NCI-H2171 treated with DMSO at 0.1 percent for 48 hours (cell line): ENCODE measurements at places on chromosomes 16 and 17.

- DNase-seq, result peak; percentile 61
Observed at GRCh38 chr17:60524463-60525327, 1.3 kb downstream of the APPBP2 start.

DNA sequence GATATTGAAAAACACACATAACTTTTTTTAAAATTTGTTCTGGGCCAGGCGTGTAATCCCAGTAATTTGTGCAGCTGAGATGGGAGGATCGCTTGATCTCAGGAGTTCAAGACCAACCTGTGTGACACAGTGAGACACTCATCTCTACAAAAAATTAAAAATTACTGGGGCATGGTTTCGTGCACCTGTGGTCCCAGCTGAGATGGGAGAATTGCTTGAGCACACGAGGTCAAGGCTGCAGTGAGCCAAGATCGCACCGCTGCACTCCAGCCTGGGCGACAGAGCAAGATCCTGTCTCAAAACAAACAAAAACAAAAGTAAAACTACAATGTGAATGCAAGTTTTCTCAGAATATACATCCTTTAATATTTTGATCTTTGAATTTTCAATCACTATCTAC lies 15.1 kb downstream of the C16orf54 start:
- DNase-seq, result no peak

DNA sequence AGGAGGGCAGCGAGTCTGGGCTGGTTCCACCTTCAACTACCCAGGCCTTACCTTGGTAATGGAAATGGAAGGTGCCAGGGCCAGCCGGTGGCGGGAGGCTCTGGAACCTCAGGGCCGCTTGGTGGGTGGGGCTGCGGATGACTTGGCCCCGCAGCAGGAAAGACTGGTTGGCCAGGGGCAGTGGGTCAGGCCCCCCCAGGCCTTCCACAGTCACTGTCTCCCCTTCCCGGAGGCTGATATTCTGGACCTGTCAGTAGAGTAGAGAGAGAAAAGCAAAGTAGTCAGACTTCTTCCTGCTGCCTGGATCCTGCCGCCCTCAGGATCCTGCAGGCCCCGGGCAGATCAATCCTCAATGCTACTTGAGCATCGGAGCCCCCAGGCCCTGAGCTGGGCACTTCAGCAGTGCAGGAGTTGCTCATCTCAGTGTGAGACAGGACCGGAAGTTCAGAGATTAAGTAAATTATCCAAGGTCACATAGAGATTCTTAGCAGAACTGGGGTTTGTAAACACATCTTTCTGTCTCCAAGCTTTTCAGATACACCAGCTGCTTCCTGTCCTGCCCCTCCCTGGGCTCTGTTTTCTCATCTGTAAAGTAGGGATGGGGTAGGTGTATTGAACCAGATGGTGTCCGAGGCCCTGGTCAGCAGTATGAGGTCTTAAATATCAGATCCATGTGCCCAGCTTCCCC lies 18.5 kb upstream of the PHF12 start:
- no peak for DNase-seq

DNA sequence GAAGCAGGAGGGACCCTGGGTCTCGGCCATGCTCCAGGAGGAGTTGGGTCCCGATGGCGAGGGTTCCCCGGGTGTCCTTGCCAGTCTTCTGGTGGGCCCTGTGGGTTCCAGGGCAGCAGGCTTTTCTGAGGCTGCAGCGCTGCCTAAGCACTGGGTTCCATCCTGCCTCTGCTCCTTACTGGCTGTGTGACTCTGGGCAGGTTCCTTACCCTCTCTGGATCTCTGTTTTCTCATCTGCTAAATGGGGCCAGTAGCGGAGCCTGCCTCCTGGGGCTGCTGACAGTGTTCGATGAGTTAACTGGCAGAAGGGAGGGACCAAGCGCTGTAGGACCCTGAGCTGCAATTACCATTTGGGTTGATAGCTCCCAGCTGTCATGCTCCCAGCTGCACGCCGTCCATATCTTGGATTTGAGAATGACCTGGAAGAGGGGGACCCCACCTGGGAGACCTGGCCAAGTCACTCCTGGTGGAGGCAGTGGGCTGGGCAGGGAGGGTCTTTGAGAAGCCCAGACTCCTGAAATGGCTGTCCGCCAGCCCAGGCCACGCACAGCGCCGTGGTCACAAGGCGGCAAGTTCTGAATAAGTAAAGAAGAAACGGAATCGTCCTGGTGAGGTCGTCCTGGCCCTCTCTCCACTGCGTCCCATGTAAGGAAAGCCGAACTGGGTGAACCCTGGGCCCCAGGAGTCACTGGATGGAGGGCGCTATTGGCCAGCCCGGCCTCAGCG lies 47.2 kb upstream of the GSE1 start:
- no peak for DNase-seq

DNA sequence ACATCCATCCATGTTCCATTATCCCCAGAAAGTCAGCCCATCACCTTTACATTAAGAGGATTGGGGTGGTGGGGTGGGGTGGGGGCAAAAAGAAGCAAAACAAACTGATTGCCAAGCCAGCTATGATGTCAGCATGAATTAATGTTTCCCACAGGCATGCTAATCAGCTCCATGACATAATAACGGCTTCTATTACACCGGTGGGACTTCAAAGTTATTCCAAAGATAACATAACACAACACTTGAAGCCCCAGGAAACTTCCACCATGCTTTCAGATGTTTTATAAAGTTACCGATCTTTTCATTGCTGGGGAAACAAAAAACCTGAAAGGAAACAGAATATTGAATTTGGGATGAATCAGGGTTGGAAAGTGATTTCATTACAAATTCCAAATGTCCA lies 155.9 kb upstream of the IRX5 start:
- no peak for DNase-seq

DNA sequence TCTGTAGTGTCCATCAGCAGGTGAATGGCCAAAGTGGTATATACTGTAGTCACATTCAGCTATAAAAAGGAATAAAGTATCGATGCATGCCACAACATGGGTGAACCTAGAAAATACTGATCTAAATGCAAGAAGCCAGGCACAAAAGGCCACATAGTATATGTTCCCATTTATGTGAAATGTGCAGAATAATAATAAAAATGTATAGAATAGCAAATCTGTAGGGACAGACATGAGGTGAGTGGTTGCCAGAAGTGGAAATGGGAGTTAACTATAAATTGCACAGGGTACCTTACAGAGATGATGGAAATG lies 23.1 kb downstream of the DBNDD1 start:
- no peak for DNase-seq
